Activated T-cell treated with anti-CD3 and anti-CD28 coated beads for 4 hours (primary cell): ENCODE measurements at places on chromosomes 2 and 18.

- DNase-seq, result no peak
These were observed 74.0 kb upstream of the BCL2L11 start for GRCh38 chr2:111046670-111047069.

DNA sequence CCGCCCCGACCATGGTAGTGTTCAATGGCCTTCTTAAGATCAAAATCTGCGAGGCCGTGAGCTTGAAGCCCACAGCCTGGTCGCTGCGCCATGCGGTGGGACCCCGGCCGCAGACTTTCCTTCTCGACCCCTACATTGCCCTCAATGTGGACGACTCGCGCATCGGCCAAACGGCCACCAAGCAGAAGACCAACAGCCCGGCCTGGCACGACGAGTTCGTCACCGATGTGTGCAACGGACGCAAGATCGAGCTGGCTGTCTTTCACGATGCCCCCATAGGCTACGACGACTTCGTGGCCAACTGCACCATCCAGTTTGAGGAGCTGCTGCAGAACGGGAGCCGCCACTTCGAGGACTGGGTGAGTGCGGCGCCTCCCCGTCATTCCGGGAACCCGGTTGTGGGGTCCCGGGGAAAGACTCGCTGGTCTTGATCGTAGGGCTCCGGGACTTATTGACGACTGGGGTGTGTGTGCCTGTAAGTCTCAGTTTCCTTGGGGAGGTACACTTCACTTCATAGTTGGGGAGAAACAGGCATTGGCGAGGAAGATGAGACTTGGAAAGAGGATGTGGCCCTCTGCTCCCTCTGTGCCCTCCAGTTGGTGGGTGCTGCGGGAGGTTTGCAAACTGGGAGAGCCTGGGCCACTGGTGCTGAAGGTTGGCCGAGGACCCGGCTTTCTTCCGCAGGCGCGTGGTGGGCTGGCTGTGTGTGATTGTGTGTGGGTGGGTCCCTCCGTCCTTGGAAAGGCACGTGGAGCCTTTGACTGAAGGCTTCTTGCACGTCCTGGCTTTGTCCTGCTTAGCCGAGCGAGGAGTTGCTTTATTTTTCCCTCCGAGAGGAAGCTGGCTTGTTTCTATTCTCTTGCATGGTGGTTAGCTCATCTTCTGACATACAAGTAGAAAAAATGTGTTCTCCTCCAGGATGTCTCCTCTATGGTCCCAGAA is 886 bp downstream of the PRKCE start:
- DNase-seq, result no peak

DNA sequence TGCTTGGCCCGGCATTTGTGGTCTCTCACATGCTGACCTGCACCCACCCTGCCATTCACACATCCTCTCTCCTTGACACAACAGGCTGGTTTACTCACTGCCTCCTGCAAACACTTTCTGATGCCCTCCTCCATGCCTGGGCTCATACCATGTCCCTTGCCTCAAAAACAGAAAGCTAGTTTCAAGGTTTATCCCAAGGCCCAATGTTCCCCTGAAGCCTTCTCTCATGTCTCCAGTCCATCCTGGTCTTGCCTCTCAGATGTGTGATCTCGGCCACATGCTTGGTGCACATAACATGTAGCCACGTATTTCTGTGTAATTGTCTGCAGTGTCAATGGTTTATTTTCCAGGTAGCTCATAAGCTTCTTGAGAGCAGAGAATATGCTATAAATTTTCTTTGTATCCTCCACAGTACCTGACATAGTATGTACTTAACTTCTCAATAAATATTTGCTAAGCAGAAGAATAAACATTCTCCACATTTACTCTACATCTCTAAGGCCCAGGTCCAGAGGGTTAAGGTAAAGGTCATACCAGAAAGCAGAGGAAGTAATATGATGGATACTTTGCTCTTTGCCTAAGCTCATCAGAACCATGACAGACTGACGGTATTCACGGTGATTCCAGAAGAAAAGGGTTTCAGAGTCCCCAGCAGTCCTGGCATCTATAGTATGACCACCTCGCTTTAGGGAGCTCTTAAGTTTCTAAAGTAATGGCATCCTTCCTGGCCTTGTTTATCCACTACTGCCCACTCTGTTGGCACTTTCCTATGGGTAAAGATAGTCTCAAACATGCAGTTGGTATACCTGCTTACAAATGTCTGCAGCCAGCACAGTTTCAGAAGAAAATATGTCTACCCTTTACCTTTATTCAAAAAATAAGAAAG is 163.4 kb upstream of the ZFP36L2 start:
- DNase-seq, result no peak

GRCh38 chr2:22536133-22536532 is 848.8 kb upstream of the KLHL29 start:
- DNase-seq, result no peak

- no peak for DNase-seq
These were observed 34.0 kb downstream of the LOXHD1 start for GRCh38 chr18:46622999-46623398.

DNA sequence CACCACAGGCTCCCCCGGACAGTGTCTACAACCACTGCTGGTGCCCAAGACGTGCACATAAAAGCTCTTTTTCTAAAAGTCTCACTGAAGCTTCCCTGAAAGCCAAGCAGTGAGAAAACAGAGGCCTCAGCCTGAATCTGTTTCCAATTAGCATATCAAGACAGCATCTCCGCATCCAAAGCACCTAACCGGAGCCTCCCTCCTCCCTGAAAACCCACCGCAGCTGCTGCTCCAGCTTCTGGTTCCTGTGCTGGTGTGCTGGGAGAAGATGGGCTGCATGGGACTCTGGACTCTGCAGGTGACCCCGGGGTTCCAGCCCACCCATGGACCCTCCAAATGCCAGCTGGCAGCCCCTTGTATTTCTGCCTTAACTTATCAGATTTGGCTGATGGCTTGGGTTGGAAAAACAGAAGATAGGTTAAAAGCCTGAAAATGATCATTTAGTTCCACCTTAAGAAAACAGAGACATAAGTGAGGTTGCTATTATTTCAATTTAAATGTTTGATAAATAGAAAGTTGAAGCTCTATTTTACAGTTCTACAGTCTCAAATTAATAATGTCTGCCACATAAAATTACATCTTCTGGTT is 103.3 kb downstream of the TMEM18 start:
- no peak for DNase-seq

- DNase-seq, result no peak
These were observed 42.6 kb downstream of the HDAC4 start for GRCh38 chr2:239358062-239358754.

DNA sequence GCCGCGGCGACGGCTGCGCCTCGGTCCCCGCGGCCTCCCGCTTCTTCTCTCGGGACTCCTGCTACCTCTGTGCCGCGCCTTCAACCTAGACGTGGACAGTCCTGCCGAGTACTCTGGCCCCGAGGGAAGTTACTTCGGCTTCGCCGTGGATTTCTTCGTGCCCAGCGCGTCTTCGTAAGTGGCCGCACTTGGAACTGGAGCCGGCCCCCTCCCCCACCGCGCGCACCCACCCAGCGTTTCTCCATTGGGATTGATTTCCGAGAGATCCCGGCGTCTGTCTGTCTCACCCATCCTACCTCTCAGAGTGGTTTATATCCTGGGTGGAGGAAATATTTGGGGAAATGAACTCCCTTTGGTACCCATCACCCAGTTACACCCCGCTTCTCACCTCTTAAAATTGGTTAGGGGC is 498 bp downstream of the ITGAV start:
- DNase-seq, result no peak

DNA sequence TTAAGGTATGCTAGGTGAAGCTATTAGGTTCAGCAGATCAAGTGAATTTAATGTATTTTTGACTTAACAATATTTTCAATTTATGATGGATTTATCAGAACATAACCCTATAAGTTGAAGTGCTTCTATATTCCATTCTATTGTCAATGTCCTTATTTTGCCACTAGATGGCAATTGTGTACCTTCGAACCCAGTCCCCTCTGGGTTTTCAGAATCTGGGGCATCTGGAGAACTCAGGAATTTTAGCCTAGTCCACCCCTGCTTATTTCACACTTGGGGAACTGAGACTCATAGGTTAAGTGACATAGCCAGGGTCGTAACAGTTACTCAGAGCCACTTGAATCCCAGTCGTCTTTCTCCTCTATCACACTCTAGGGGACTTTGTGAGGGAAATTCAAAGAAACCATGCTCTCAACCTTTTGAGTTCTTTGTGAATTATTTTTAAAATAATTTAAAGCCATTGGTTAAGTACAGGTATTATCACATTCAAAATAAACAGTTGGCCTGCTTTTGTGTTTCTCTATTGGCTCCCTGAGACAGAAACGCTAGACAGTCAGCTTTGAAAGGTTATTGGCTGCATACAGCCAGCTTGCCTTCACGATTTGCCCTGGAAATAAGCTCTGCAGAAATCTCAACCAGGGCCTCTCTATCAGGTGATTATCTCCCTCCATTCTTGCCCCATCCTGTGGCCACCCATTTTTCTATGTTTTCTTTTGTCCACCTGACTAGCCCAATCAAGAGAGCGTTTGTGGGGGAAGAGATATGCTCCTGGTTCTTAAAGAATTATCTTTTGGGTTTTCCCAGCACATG is 145.0 kb downstream of the TTC27 start:
- DNase-seq, result no peak

GRCh38 chr2:54543733-54544396 is 87.7 kb downstream of the SPTBN1 start:
- DNase-seq, result no peak

DNA sequence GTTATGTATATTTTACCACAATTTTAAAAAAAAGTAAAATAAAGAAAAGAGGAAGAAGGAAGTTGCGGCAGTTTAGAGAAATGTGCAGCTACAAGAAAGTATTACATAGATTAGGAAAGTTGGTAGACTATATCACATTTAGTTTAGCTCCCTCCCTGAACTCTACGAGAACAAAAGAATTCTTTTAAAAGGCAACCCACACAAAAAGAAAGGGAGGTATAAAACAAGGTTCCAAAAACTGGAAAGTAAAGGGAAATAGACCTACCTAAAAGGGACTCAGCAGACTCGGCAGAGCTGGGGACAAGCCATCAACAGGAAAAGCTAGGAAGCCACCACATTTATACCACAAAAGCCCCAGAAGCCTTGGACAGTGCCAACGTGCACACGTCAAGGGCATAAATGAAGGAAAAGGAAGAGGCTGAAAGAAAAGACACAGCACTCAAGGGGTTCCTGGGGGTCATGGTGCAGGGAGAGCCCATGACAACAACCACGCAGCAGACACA is 9.1 kb downstream of the TMEM127 start:
- no peak for DNase-seq

GRCh38 chr2:73059106-73059505 is 12.4 kb downstream of the SFXN5 start:
- DNase-seq, result no peak

DNA sequence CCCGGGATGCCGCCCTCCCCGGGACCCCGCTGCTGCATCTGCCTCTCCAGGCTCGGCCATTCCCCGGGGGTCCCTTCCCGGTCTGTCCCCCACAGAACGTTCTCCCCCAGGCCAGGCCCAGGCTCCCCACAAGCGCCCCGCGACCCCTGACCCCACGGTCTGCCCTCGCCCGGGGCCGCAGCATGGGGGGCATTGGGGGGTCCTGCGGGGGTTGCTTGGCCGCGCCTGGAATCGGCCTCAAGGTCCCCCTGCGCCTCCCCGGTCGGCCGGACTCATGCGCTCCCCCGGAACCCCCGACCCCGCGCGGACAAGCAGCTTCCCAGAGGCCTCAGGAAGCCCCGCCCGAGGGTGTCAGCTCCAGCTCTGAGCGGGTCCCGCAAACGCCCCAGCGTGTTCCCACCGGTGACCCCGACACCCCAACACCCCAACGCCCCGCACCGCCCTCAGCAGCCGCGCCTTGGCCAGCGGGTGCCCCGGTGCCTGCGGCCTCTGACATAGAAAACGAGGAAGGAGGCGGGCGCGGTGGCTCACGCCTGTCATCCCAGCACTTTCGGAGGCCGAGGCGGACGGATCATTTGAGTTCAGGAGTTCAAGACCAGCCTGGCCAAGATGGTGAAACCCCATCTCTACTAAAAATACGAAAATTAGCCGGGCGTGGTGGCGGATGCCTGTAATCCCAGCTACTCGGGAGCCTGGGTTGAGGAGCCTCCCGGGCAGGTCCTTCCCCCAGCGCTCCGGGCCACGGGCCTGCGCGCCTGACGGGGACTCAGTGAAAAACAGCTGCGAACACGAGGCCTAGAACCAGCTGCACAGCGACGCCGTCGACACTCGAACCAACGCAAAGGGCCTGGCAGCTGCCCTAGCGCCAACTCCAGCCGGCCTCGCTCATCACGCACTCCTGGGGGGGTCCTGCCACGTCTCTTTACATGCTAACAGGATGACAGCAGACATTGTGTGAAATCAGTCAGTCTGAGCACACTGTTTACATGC is 61.8 kb upstream of the CTDP1 start:
- no peak for DNase-seq

DNA sequence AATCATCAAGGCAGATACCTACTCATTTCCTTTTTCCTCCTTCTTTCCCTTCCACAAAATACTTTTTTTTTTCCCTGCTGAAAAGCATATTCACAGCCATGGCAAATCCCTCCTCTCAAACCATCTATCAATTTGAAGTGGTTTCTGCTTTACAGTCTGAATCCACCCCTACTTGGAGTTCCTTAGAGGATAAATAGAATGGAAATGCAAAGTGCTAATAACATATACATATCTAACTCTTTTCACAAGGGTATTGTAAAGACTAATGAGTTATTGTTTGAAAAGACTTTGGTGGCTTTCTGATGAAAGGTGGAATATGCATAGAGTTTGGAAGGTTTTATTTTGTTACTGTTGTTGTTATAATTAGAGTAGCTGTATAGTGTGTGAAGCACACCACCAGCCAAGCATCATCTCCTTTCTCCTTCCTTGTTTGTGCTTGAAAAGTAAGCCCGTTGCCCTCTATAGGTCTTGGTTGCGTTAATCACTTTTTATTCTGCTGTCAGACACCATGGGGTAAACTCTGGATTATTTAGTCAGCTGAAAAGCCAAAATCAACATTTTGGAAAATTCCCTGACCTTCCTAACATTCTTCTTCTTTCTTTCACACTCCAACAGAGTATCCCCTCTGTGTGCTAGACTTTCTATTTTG is 2126.9 kb upstream of the CELF4 start:
- no peak for DNase-seq

DNA sequence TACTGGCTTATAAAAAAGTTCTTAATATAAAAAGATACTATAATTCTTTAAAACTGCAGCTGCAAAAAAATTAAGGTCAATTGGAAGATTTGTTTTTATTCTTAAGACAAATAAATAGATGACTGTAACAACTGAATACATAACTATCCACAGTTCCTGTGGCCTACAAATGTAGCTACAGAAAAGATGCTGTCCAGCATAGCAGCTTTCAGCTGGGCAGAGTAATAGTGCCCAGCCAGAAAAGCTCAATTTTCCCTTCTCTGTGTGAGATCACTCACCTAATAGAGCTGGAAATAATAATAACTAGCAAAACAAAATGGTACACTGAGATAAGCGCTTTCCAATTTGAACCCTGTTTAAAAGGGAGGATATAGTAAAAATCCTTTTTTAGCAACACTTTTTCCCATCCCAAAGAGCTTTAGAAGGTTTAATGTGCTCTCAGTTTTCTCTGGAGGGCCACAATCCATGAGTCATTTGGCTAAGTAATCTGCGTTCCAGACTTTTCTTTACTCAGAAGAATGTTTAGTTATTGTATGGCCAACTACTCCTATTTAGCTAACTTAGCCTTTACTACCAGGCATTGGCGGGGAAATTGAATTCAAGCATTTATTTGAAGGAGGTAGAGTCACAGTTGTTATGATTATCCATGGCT is 158.1 kb upstream of the SLC39A10 start:
- DNase-seq, result no peak
